Adrenal gland (tissue), 19 donors: ENCODE measurements at places on chromosomes 5 and 9. TPM values are rescaled to one million over a fixed set of nuclear protein-coding genes. Genes with fewer than 3 reads are reported as not detected.

GRCh38 chr9:111752455-111752854 lies 42.3 kb downstream of the SHOC1 start:
- DNase-seq: no peak

GRCh38 chr9:74985041-74985440 lies 32.3 kb upstream of the C9orf40 start:
- DNase-seq: no peak

- peak; percentile 64 for DNase-seq
Measured at GRCh38 chr9:20884985-20885593, 146.4 kb downstream of the HACD4 start.

GRCh38 chr9:37840560-37841194 lies 40.1 kb downstream of the DCAF10 start:
- peak; percentile 31 for DNase-seq

- DNase-seq: no peak
Measured at GRCh38 chr9:100640447-100641050, 62.7 kb downstream of the CAVIN4 start.

- no peak for DNase-seq
Measured at GRCh38 chr9:73423891-73424290, 272.2 kb downstream of the ANXA1 start.

DNA sequence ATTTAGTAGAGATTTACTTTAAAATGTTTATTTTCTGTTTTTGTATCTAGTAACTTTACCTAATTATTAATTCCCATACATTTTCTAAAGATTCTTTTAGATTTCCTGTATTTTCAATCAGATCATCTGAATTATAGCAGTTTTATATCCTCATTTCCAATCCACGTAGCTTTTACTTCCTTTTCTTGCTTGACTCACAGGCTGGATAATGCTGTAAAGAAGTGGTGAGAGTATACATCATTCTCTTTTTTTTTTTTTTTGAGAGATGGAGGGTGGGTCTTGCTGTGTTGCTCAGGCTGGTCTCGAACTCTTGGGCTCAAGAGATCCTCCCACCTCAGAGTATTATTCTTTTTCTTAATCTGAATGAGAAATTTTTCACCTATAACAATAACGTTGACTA lies 11.2 kb upstream of the SETX start:
- no peak for DNase-seq

- no peak for DNase-seq
Measured at GRCh38 chr9:126694206-126695081, 80.7 kb downstream of the LMX1B start.

DNA sequence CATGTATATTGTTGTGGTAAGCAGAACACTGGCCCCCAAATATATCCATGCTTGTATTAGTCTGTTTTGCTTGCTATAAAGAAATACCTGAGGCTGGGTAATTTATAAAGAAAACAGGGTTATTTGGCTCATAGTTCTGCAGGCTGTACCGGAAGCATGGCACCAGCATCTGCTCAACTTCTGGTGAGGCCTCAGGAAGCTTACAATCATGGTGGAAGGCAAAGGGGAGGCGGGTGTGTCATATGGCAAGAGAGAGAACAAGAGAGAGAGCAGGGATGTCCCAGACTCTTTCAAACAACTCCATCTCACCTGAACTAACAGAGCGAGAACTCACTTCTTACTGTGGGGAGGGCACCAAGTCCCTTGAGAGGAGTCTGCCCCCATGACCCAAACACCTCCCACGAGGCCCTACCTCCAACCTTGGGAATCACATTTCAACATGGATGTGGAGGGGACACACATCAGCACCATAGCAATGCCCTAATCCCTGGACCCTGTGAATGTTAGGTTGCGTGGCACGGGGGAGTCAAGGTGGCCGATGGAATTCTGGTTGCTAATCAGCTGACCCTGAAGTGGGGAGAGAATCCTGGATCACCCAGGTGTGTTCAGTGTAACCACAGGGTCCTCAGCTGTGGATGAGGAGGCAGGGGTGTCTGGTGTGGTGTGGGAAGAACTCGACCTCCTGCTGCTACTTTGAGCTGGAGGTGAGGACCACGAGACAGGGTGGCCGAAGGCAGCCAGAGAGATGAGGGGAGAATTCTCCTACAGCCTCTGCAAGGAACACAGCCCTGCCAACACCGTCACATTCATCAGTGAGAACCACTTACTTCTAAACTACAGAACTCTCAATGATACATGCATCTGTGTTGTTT lies 172.8 kb downstream of the AUH start:
- no peak for DNase-seq

GRCh38 chr9:89365532-89365912 lies 47.2 kb downstream of the SECISBP2 start:
- peak; percentile 0 for DNase-seq

DNA sequence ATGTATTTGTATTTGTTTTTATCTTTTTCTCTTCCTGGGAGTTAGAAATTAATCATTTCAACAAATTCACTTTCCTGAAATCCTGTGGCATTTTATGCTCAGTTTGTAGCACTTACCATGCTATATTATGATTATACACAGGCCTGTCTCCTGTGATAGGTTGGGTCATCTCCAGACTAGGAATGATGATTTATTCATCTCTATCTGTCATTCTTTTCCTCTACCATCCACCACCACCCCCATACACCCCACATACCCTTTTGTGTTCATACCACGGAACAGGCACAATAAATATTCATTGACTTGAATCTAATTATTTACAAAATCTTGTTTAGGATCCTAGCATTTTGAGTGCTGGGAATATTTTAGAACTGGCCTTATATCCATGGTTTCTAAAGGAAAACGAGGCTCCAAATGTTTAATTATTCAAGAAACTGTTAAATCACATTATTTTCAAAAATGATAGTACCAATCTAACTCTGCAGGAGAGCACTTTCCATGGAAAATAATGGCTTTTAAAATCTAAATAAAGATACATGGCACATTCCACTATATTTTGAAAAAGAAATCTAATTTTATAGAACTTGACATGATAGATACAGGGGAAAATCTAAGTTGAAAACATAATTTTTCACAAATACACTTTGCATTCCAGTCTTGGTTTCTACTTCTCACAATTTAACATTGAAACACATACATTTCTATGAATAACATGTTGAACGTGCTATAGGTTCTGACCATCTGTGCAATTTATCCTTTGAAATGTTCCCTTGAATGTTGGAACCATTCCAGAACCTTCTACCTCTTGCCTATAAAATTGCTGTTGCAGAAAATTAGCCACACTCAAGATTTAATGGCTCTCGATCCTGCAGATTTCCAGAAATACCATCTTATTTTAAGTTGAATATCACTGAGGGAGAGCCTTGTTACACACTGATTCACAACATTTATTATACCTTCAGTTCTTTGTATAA lies 89.3 kb downstream of the STARD4 start:
- DNase-seq: no peak

- no peak for DNase-seq
Measured at GRCh38 chr5:172529896-172530295, 75.6 kb upstream of the SH3PXD2B start.

DNA sequence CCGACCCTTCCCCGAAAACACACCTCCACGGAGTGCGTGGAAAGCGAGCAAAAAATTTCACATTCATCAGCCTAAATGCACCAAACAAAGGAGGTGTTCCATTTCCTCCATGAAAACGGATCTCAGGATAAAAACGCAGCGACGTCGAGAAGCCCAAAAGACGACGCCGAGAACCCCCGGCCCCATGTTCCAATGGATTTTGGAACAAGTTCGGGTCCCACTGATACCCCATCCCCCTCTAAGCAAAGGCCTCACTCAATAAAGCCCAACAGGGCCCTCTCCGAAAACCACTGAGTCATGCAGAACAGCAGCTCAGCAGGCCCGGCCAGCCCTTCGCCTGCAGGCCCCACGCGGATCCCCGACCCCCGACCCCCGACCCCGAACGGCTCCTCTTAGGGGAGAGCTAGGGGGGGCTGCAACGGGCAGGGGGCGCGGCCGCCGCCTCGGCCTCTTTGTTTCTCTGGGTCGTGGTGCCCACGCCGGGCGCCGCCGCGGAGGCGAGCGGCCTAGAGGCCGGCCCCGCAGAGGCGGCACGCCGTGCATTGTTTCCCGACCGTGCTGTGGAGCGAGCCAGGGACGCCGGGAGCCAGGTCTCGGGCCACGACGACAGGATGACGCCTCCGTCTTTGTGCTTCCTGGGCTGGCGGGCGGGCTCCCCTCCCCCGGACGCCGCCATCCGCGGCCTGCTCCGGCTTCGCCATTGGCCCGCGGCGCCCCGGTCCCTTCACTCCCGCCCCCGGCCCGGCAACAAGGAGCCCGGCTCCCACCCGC lies 915 bp downstream of the ZFAND5 start:
- peak; percentile 61 for DNase-seq

DNA sequence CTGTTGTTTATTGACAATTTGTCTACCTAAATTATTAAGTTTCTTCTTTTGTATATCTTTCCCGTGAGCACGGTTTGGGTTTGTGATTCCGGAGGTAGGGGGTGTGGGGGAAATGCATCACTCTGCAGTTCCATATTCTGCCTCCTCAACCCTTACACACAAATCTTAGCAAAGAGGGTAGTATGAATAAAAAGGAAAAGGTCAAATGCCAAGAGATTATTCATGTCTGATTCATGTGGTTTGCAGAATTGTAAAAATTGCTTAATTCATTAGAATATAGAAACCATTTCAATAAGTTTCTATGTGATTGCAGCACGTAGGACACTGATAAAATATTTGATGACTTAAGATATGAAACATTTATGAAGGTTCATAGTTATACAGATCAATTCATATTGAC lies 601.9 kb downstream of the SEMA5A start:
- DNase-seq: no peak

DNA sequence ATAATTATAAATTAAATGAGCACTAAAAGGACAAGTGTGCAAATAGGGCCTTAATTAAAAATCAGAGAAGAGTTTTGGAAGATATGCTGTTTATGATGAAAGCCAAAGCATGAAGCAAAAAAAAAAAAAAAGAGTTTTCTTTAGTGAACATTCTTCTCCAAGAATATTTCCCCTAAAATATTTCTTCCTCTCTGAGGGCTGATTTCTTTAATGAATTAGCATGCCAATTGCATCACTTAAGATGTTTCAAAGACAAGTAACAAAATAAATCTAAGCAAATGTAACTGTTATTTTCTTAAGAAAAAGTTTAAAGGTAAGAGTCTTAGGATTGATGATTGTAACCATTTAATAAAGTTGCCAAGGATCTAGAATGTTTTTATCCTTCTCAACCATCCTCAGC lies 81.6 kb upstream of the MPDZ start:
- DNase-seq: no peak

IL17B gene
- 2.3 TPM for total RNA-seq

CYLC2 gene
- not detected for total RNA-seq

SPATA31C1 gene
- not detected for total RNA-seq

AUH gene
- total RNA-seq: 73.1 TPM

MLANA gene
- not detected for total RNA-seq

MCIDAS gene
- total RNA-seq: not detected

SLC4A9 gene
- total RNA-seq: not detected

GAPVD1 gene
- total RNA-seq: 53.4 TPM
